NCI-H460 (cell line): ENCODE measurements at places on chromosomes 1 and 21.

- DNase-seq, result no peak
These were observed 335.9 kb downstream of the RGS7 start for GRCh38 chr1:241020851-241021697.

GRCh38 chr1:107196973-107197562 is 56.2 kb downstream of the NTNG1 start:
- peak; percentile 1 for DNase-seq

GRCh38 chr1:38046884-38047602 is 450 bp upstream of the POU3F1 start:
- DNase-seq, result peak; percentile 50

GRCh38 chr1:22258698-22259097 is 115.8 kb upstream of the WNT4 start:
- no peak for DNase-seq

DNA sequence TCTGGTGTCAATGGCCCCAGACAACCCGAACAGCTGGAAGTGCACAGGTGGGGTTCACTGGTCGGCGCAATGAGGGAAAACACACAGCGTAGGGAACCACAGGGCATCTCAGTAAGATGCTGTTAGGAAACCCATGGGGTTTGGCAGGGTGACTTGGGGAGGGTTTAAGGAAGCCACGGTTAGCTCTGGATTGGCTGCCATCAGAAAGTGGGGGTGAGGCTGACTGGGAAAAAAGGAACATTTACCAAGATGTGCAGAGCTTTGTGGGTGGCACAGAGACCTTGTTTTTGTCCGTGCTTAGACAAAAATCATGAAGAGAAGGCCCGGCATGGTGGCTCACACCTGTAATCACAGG is 11.0 kb downstream of the ALDH4A1 start:
- DNase-seq, result no peak

GRCh38 chr1:72570815-72571214 is 288.5 kb upstream of the NEGR1 start:
- DNase-seq, result no peak

DNA sequence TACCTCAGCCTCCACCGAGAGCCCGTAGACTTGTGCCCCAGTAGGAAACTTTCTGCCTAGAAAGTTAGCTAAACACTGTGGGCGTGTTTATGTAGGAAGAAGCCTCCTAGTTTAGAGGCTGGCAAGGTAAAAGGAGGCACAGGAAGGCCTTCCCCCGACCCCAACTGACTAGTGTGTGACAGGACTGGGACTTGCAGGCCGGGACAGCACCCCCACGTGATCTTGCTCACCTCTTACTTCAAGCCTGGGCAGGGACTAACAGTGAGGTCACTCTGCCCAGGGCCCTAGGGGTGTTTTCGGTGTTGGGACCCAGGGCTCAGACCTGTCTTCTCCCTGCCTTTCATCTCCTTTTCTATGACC is 392 bp upstream of the TAGLN2 start:
- no peak for DNase-seq

GRCh38 chr1:242440757-242441156 is 83.7 kb downstream of the PLD5 start:
- no peak for DNase-seq

DNA sequence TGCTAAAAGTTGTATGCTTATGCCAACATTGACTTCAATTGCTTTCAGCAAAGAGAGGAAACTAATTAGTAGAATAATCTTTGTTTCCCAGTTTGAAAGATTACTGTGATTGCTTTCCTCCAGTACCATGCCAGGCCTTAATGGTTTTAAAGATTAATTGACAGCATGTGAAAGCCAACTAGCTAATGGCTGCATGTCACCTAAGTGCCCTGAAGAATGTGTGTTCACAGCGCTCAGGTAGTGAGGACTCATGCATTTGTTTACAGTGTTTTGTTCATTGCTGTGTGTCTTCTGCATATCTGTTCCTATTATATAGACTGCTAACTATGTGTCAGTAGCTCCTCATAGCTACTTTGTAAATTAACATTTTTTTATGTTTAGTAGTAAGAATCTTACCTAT is 335.6 kb downstream of the LRRIQ3 start:
- no peak for DNase-seq

- DNase-seq, result peak; percentile 5
These were observed 161.6 kb downstream of the LRRC40 start for GRCh38 chr1:70043804-70044203.

GRCh38 chr1:5856246-5856815 is 135.9 kb downstream of the NPHP4 start:
- no peak for DNase-seq
